ENCODE measurements at places on chromosomes 1 and 21.

DNA sequence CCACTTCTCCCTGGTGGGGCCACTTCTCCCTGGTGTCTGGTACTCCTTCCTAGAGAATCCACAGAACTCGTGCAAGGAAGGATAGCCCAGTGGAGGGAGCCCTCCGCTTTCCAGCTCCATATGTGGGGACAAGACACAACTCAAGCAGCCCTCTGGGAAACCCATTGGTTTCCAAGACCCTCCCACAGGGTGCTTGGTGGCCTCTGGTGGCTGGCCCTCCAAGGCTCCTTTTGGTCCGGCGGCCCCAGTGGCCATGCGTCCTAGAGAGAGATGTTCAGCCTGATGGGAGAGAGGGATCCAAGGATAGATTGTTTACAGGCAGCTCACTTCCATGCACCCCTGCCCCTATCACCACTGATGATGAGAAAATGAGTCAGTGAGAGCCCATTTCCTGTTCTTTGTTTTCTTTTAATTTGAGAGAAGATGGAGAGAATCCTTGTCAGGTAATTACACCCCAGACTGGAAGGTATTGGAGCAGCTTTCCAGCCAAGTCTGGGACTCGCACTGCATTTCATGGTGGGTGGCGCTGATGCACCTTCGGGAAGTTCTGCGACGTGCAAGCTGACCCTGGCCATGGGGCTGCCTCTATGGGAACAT, 486.2 kb upstream of the VAMP3 start:
- DNase-seq, result no peak

- no peak for DNase-seq
Measured at GRCh38 chr1:195005338-195005737, 1602.9 kb downstream of the KCNT2 start.

DNA sequence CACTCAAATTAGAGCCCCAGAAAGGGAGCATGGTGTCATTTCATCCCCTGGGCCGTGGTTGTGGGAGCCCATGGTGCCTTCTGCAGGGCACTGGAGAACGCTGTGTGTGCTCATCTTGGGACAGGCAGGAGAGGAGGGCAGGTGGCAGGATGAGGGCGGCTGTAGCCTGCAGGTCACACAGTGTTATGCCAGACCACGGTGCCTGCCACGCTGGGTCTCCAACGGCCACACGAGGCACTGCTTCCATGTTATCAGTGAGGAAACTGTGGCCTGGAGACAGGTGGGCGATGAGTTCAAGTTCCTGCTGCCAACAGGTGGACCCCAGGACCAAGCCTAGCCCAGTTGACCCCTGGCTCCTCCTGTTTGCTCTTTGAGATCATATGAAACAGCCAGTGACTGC, 21.0 kb downstream of the ABCG1 start:
- DNase-seq, result no peak

- no peak for DNase-seq
Measured at GRCh38 chr21:15480160-15480559, 249.6 kb upstream of the USP25 start.

GRCh38 chr1:20358761-20359263, 68.1 kb downstream of the VWA5B1 start:
- no peak for DNase-seq
